NCI-H2227 treated with DMSO at 0.1 percent for 48 hours (cell line): ENCODE measurements at places on chromosomes 16 and 17.

DNA sequence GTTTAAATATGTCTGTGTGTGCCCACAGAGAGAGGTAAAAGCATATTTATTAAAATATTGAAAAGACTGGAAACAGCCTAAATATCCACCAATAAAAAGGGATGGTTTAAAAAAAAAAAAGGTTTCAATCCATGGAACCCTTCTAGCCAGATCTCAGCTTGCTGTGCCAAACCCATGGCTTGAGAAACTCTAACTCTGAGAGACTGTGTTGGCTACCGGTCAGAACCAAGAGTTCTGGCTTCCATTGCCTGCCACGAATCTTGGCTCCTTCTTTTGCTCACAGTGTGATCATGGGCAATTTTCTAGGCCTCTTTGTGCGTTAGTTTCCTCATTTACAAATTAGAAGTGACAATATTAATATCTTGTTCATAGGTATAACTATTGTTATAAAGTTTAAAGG is 201.3 kb upstream of the IRX3 start:
- DNase-seq = no peak

GRCh38 chr16:74601126-74601871 is 5.6 kb downstream of the GLG1 start:
- no peak for DNase-seq

DNA sequence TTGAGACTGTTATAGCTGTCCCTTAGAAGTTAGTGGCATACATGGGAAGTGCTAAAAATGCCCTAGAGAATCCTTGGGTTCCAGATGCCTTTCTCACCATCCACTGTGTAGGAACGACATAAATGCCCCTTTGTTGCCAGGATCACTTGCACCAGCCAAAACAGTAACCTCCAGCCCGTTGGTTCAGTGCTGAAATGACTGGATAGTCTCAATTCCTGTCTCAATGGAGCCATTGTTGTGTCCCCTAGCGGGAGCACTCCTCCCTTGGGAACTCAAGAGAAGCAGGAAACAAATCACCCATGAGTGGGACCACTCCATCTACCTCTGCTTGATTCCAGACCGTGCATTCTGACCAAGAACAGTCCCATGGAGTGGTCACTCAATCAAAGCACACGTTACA is 23.1 kb downstream of the MPHOSPH6 start:
- DNase-seq = no peak

- no peak for DNase-seq
These were observed 2.5 kb downstream of the ADAT1 start for GRCh38 chr16:75620326-75621169.

- DNase-seq = peak; percentile 32
These were observed 3.6 kb downstream of the PNMT start for GRCh38 chr17:39671651-39672521.

- no peak for DNase-seq
These were observed 93.8 kb upstream of the PLEKHM1 start for GRCh38 chr17:45584092-45585036.
